Glutamatergic neuron (in vitro differentiated cells): ENCODE measurements at places on chromosomes 5 and 9. TPM values are rescaled to one million over a fixed set of nuclear protein-coding genes. Genes with fewer than 3 reads are reported as not detected.
A peak's percentile ranks its signal among the peaks of the same experiment; 100 is the strongest.

DNA sequence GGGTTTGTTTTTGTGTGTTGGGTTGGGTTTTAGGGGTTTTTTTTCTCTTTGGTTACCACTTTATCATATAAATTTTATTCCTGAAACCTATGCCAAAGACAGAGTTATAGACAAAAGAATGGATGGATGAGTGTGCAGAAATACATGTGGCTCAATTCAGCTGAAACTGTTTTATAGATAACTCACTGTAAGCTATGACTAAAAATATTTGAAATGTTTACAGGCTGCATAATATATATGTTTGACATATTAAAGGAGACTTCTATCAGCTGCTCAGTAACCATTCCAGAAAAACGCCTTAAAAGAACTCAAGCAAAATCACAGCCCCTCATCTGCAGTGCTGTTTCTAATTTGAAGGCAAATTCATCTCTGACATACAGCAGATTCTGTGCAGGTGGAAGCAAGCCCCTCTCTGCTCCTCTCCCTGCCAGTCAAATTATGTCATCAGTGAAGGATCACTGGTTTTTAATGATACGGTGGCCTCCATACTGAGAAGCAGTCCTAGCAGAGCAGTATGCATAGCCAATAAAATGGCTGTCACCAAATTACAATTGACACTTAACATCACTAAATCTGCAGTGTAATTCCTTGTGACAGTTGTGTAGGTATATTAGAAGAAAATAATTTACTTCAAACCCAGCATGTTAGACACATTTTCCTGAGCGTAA, 301.6 kb downstream of the NR2F1-AS1 start:
- no peaks in the 10 kb centered on the region for H3K36me3 ChIP-seq
- H3K4me3 ChIP-seq: no peak overlapping the region
- DNase-seq: no peak
- H3K4me1 ChIP-seq: peaks cover 6% of the 10 kb centered on the region
- H3K27ac ChIP-seq: no peak overlapping the region

DNA sequence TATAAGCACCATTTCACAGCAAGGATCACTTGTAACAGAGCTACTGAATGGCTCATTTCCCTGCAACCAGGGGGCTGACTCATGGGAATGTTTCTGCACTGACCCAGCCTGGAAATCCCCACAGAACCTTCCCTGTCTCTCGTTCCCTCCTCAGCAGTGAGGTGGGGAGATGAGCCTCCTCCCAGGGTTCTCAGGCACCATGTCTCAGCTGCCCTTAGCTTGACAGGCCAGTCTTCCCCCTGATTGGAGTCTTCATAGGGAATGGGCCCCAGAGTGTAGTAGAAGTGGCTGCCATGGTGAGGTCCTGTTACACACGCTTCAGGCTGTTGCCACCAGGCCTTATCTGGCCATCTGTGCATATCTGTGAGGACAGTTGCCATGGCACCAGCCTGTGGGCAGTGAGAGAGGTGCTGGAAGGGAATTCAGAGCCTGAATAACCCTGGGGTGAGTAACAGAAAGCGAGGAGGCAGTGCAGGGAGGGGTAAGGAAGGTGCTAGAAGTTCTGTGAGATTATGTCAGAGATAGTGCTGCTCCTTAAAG, 324.4 kb downstream of the ENC1 start:
- no peak overlapping the region for H3K4me3 ChIP-seq
- H3K36me3 ChIP-seq: peaks cover 7% of the 10 kb centered on the region
- H3K4me1 ChIP-seq: peaks cover 34% of the 10 kb centered on the region
- no peak for DNase-seq
- H3K27me3 ChIP-seq: peaks cover 10% of the 10 kb centered on the region

DNA sequence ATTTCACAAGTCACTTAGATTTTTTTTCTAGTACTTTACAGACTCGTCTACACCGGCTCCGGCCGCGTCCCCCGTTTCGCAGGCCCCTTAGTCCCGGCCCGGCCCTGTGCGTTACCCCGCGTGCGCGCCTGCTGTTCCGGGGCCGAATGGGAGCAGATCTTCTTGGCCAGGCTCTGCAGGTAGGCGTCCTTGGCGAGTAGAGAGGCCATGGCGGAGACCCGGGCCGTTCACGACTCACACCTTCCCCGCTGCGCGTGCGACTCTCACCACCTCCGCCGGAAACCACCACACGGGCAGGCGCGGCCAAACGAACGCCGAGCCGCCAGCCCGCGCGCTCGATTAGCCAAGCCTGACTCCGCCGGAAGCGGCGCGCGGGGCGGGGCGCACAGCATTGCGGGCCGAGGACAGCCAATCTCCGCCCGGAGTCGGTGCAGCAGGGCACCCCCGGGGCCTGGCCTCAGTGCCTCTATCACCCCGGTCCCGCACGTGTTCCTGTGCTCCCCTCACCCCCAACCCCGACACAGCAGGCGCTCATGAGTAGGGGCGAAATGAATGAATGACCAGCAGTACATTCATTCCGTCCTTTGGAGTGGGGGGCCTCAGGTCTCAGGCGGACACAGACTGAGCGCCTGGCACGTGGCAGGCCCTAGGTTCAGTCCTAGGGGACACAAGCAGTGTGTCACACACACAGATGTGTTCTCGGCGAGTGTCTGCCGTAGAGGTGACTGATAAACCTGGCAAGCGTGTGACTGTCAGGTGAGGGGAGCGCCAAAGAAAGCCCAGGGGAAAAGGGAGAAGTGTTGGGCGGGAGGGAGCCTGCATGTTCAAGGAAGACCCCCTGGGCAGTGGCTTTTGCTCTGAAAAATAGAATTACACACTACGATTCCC, at the start of gene SURF6:
SURF6 (minus strand) TSS at position 265 of the 888 bp plus-strand sequence; CDS start at position 209, 56 bp downstream.
- H3K4me3 ChIP-seq: peak within 1 kb of the TSS; percentile 97
- H3K4me1 ChIP-seq: peaks cover 2% of the 10 kb centered on the region
- H3K36me3 ChIP-seq: peaks cover 4% of the 10 kb centered on the region
- H3K27me3 ChIP-seq: peaks cover 6% of the 10 kb centered on the region
- peak within 1 kb of the TSS; percentile 62 for H3K27ac ChIP-seq

- H3K4me3 ChIP-seq: no peak overlapping the region
- no peak for DNase-seq
- no peaks in the 10 kb centered on the region for H3K4me1 ChIP-seq
- no peaks in the 10 kb centered on the region for H3K27me3 ChIP-seq
- peaks cover 5% of the 10 kb centered on the region for H3K36me3 ChIP-seq
Measured at GRCh38 chr5:96391921-96392320, 41.1 kb downstream of the PCSK1 start.

XRCC4 gene
- 5.9 TPM for total RNA-seq

- DNase-seq: no peak
- no peak overlapping the region for H3K27ac ChIP-seq
- H3K27me3 ChIP-seq: peaks cover 3% of the 10 kb centered on the region
- peaks cover 10% of the 10 kb centered on the region for H3K4me1 ChIP-seq
Measured at GRCh38 chr9:93562157-93562556, 14.2 kb upstream of the PHF2 start.

GRCh38 chr9:130029223-130029973, 13.6 kb downstream of the FNBP1 start:
- no peaks in the 10 kb centered on the region for H3K36me3 ChIP-seq
- H3K4me3 ChIP-seq: no peak overlapping the region
- no peak for DNase-seq

- H3K36me3 ChIP-seq: peaks cover 38% of the 10 kb centered on the region
- no peaks in the 10 kb centered on the region for H3K27me3 ChIP-seq
- no peaks in the 10 kb centered on the region for H3K4me1 ChIP-seq
- no peak overlapping the region for H3K4me3 ChIP-seq
- no peak for DNase-seq
- no peak overlapping the region for H3K27ac ChIP-seq
Measured at GRCh38 chr5:31459594-31459993, 72.3 kb downstream of the DROSHA start.

ERBIN gene
- 67.7 TPM for total RNA-seq

SEC16A gene
- 74.3 TPM for total RNA-seq

- no peak for DNase-seq
- peak overlapping the region; percentile 30 for H3K4me3 ChIP-seq
- peaks cover 61% of the 10 kb centered on the region for H3K4me1 ChIP-seq
Measured at GRCh38 chr9:87529671-87530070, 32.0 kb downstream of the DAPK1 start.

GRCh38 chr5:111756581-111757354, at the start of gene NREP:
NREP (minus strand) TSS chr5:111757194; CDS start chr5:111755772, 1,422 bp downstream.
- peaks cover 17% of the 10 kb centered on the region for H3K27me3 ChIP-seq
- peak within 1 kb of the TSS; percentile 96 for H3K4me3 ChIP-seq
- H3K27ac ChIP-seq: peak within 1 kb of the TSS; percentile 97
- peak; percentile 59 for DNase-seq
- peaks cover 5% of the 10 kb centered on the region for H3K36me3 ChIP-seq

- peaks cover 5% of the 10 kb centered on the region for H3K4me1 ChIP-seq
- no peak overlapping the region for H3K4me3 ChIP-seq
- H3K27ac ChIP-seq: no peak overlapping the region
- DNase-seq: no peak
- no peaks in the 10 kb centered on the region for H3K36me3 ChIP-seq
Measured at GRCh38 chr9:87891754-87892153, 9.1 kb downstream of the SPATA31E1 start.

PKD2L2 gene
- total RNA-seq: not detected

RNF183 gene
- not detected for total RNA-seq

DNA sequence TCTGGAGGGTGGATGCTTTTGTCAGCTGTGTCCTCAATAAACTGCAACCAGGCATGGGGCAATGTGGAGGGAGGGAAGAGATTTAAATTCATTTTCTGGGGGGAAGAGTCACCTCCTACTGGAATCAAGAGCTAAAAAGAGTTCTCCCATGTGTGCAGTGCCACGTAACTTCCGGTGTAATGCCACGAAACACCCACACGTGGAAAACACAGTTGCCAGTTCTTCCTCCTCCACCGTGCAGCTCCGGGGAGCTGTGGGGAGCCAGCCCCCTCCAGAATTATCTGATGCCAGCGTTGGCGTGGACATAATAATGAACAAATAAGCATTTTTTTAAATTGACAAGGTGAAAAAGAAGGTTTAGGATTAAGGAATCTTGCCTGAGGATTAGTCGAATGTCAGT, 32.1 kb upstream of the MED10 start:
- H3K4me1 ChIP-seq: no peaks in the 10 kb centered on the region
- H3K27ac ChIP-seq: no peak overlapping the region
- no peaks in the 10 kb centered on the region for H3K36me3 ChIP-seq
- H3K27me3 ChIP-seq: peaks cover 4% of the 10 kb centered on the region
- DNase-seq: no peak
- H3K4me3 ChIP-seq: no peak overlapping the region

DNA sequence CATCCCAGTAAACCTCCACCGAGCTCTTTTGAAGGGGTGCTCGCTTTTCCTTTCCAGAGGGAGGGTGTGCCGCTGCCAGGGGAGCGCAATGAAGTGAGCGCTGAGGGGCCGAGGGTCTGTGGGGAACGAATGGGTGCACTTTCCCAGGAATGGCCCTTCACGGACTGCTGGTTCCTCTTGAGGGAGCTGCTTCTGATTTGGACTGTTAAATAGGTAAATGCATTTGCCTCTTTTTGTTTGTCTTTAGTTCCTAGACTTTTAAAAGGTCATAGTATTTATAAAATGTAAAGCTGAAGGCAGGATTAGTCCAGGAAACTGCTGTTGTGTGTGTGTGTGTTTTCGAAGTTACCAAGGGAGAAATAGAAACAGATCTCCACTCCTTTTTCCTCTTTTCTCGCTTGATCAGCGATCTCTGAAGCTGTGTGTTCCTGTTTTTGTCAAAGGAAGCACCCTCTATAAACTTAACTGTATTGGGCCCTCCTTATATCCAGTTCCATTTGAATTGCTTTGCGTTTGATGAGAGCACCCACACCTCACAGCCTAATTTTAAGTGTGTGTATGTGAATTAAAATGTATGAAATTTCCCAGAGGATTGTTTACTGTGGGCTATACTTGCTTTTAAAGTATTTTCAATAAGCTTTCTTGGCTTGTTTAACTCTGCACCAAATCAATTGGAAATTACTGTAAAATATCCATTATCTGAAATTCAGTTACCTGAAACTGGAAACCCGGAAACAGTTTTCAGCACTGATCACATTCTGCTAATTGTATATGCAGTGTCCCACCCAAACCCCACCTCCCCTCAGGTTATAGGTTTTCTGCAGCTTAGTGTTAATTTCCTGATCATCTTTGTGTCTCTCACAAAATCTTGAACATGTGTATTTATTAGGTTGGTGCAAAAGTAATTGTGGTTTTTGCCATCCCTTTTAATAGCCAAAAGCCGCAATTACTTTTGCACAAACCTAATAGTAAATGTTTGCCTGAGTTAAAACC, 966 bp downstream of the SNX2 start:
- H3K4me1 ChIP-seq: peaks cover 3% of the 10 kb centered on the region
- peak overlapping the region; percentile 97 for H3K4me3 ChIP-seq
- H3K36me3 ChIP-seq: peaks cover 5% of the 10 kb centered on the region
- H3K27me3 ChIP-seq: no peaks in the 10 kb centered on the region
- H3K27ac ChIP-seq: peak overlapping the region; percentile 93

EQTN gene
- not detected for total RNA-seq

- H3K4me3 ChIP-seq: no peak overlapping the region
- no peaks in the 10 kb centered on the region for H3K27me3 ChIP-seq
- DNase-seq: no peak
- H3K27ac ChIP-seq: no peak overlapping the region
Measured at GRCh38 chr9:25742256-25742655, 64.0 kb upstream of the TUSC1 start.

DNA sequence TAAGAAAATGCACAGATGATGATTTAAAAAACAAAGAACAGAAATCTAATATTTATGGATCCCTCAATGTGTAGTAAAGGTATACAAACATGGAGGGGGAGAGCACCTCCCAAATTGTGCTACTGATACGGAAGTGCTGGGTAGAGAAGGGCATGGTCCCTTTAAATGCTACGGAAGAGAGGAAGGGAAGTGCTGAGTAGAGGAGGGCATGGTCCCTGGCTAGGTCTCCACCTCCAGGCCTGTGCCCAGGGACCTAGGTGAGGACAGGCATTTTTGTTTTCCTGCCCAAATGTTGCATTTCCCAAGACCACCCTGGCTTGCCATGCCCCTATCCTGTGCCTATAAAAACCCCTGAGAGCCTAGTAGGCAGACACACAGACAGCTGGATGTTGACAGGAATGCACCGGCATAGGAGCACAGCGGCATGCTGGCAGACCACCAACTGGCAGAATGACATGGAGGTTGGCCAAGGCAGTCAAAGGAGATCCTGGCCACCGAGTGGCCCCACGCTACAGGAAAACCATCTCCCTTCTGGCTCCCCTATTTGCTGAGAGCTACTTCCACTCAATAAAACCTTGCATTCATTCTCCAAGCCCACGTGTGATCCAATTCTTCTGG, 62.1 kb upstream of the SPDL1 start:
- H3K4me1 ChIP-seq: no peaks in the 10 kb centered on the region
- peaks cover 2% of the 10 kb centered on the region for H3K27me3 ChIP-seq
- no peak for DNase-seq
- no peaks in the 10 kb centered on the region for H3K36me3 ChIP-seq
- no peak overlapping the region for H3K27ac ChIP-seq

BAAT gene
- 0.54 TPM for total RNA-seq

TLR4 gene
- not detected for total RNA-seq

DNA sequence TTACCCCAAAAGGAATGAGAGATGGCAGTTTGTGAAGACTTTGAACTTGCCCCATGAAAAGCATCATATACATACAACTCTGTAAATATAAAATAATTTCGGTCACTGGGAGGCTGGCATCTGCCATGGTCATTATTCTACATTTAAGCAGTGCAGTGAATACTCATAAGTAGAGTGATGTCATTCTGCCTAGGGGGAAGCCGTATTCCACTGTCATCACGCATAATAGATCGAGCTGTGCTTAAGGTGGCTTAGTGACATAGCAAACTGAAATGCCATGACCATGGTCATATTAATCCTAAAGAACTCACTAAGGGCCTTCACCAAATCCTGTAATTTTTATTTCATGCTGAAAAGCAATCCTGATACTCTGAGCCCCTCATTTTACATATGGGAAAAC, 42.4 kb upstream of the NR4A3 start:
- H3K27ac ChIP-seq: peak overlapping the region; percentile 10
- peaks cover 16% of the 10 kb centered on the region for H3K4me1 ChIP-seq
- H3K4me3 ChIP-seq: no peak overlapping the region
- H3K36me3 ChIP-seq: no peaks in the 10 kb centered on the region
- H3K27me3 ChIP-seq: peaks cover 3% of the 10 kb centered on the region

GRCh38 chr5:96336351-96336985, 96.6 kb downstream of the PCSK1 start:
- DNase-seq: peak; percentile 55
- H3K27ac ChIP-seq: no peak overlapping the region
- H3K4me1 ChIP-seq: peaks cover 12% of the 10 kb centered on the region

SPINK1 gene
- total RNA-seq: not detected
